ENCODE measurements at places on chromosomes 1 and 21.

DNA sequence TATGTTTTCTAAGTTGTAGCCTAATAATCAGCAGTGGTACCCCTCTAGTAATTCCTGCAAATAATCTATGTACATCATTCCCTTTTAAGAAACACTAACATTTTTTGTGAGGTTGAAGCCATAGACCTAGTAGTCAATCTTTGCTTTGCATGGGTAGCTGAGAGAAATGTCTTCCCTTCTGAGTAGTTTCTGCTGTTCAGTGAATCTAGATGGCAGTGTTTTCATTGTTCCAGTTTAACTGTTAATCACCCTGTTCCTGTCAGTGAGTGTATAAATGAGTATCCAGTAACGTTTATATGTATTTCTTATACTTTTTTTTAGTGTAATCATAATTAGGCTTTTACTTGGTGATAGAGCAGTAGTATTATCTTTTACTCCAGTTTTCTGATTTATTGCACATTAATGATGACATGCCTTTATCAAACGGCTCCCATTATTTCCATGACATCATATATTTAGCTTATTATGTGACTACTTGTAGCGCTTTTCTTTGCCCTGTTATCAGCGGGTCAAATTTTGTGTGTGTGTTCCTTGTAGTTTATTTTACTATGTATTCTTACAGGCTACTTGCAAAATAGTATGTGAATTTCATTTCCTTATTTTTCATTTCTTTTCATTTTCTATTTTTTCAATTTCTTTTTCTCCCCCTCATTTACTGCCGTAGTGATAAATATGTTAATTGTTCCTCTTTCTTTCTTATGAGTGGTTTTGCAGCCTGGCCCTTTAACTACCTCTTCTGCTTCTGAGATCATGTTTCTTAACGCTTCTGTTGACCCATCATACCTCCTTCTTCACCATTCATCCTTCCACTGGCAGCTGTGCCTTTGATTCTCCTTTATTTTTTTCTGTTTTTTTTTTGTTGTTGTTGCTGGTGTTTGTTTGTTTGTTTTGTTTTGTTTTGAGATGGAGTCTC lies 18.8 kb downstream of the CEP350 start:
- peaks cover 37% of the 10 kb centered on the region for H3K4me1 ChIP-seq
- no peak for DNase-seq
- peak overlapping the region; percentile 16 for H3K4me3 ChIP-seq
- H3K27me3 ChIP-seq = no peaks in the 10 kb centered on the region

DNA sequence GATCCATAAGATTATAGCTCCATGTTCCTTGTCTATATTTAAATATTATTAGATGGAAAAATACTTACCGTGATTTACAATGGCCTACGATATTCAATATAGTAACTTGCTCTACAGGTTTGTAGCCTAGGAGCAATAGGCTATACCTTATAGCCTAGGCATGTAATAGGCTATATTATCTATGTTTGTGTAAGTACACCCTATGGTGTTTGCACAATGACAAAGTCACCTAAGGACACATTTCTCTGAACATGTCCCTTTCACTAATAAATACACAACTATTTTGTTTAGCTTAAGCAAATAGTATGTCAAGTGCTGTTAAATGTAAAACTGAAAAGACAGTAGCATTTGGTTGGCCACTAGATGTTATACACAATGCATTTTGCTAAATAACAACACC lies 248.9 kb upstream of the ADGRL4 start:
- H3K27me3 ChIP-seq = no peaks in the 10 kb centered on the region
- no peak overlapping the region for H3K27ac ChIP-seq
- no peak for DNase-seq
- no peaks in the 10 kb centered on the region for H3K36me3 ChIP-seq
- no peak overlapping the region for H3K4me3 ChIP-seq

DNA sequence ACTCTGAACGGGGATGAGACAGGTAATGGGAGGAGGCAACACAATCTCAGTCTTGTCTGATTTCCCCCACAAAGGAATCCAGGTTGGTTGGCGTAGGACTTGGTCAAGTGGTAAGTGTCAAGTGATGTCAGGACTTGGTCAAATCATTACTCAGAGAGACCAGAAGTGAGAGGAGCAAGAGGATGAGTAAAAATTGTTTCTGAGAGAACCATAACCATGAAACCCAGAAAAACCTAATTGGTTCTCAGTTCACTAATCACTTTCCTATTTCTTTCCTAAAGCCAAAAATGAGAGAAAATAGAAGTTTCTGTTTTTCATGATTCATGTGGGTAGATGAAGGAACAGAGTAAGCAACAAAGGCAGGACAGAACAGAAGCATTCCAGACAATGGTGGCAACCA lies 5.0 kb downstream of the PHC2 start:
- no peak for DNase-seq
- peaks cover 8% of the 10 kb centered on the region for H3K4me1 ChIP-seq
- no peak overlapping the region for H3K27ac ChIP-seq

- H3K36me3 ChIP-seq = peaks cover 12% of the 10 kb centered on the region
- peaks cover 35% of the 10 kb centered on the region for H3K27me3 ChIP-seq
- DNase-seq = peak; percentile 90
Measured at GRCh38 chr1:3649342-3650247, at the start of gene WRAP73. Gene WRAP73, minus strand, starts transcription at chr1:3650103. Its CDS starts 104 bp downstream, at chr1:3649999.

DNA sequence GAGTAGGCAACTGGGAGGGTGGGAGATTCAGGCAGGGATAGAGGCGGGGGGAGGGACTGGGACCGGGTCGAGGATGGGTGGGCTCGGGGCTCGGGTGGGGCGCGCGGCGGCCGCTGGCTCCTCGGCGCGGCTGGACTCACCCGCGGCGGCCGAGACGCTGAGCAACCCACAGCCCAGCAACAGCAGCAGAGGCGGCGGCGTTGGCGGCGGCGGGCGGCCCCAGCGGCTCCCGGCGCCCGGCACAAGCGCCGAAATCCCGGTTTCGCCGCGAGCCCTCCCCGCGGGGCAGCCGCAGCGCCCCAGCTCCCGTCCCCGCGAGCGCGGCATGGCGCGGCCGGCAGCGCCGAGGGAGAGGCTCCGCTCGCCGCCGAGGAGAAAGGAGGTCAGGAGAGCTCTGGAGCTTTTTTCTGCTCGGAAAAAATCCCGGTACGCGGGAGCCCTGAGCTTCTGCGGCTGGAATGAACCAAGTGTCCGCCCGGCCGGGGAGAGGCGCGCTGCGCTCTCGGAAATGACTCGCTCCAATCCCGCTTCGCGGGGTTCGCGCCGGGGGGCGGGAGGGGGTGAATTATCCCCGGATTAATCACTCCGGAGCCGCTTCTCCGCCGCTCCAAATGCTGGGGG lies at the start of gene CSMD2:
TSS of gene CSMD2 (minus strand) at position 460 of the 621 bp plus-strand sequence. CDS start at position 327, 133 bp downstream.
- peak within 1 kb of the TSS; percentile 54 for H3K4me3 ChIP-seq
- H3K36me3 ChIP-seq = peaks cover 3% of the 10 kb centered on the region
- peaks cover 5% of the 10 kb centered on the region for H3K4me1 ChIP-seq

- H3K4me3 ChIP-seq = no peak overlapping the region
- no peaks in the 10 kb centered on the region for H3K4me1 ChIP-seq
- peaks cover 39% of the 10 kb centered on the region for H3K27me3 ChIP-seq
- no peak overlapping the region for H3K27ac ChIP-seq
Measured at GRCh38 chr1:39633422-39633821, 6.0 kb downstream of the HEYL start.

DNA sequence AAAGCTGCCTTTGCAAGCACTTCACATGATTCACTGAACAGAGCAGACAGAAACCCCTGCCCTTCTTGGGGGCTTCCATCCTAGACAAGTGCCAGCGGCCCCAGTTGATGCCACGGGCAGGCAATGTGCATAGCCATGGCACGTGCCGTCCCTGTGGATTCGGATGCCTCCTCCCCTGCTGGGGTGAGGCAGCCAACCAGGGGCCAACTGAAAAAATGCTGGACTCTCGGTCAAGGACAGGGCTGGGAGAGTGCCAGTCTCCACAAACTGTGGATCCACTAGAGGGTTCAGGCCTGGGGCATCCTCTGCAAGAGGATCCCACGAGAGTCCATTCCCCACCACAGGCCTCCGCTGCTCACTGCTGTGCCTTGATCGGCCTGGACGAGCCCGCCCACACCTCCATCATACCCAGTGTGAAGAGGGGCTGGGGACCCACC lies 3.8 kb downstream of the JMJD4 start:
- H3K27me3 ChIP-seq = peaks cover 4% of the 10 kb centered on the region
- DNase-seq = no peak
- peaks cover 73% of the 10 kb centered on the region for H3K4me1 ChIP-seq
- H3K36me3 ChIP-seq = peaks cover 18% of the 10 kb centered on the region
- no peak overlapping the region for H3K27ac ChIP-seq

- H3K27me3 ChIP-seq = peaks cover 3% of the 10 kb centered on the region
- H3K4me3 ChIP-seq = no peak overlapping the region
- H3K36me3 ChIP-seq = peaks cover 7% of the 10 kb centered on the region
- no peak for DNase-seq
- no peaks in the 10 kb centered on the region for H3K4me1 ChIP-seq
Measured at GRCh38 chr21:45932922-45933502, 48.6 kb upstream of the COL6A1 start.

DNA sequence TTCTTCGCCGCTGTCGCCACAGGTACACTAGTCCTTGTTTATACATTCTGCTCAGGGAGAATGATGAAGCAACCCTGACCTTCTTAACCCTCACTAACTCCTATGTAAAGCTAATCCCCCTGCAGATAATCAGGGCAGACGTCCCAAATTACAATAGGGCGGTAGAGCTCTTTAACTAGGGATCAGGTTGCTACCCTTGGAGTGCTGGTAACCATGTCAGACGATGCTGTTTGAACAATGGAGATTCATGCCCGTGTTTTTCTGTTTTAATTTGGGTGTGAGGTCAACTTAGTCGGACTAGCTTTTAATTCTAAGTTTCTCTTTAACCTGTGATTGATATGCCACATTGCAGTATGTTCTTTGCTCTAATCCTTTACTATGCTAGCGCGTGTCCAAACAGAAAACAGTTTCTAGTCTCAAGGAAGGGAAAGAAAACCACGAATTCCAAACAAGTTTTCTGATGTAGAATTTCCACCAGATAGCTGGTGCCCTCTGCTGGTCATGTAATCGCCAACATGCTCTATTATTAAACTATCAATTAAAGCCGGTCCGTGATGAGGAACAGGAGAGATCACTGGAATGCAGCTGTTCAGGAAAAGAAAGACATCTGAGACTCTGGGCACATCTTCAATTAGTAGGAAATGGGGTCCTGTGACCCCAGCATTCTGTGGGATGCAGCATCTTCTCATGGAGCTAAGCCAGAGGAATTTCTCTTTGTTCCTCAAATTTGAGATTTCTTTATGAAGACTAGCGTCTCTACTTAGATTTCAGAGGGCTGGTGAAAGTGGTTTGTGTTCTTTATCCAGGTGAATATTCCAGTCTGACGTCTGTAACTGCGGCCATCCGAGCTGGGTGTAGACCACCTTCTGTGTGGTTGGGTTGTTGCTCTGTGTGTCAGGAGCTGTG lies 18.3 kb upstream of the VAMP3 start:
- peaks cover 7% of the 10 kb centered on the region for H3K36me3 ChIP-seq
- no peaks in the 10 kb centered on the region for H3K27me3 ChIP-seq
- DNase-seq = no peak
- peak overlapping the region; percentile 57 for H3K4me3 ChIP-seq
- H3K4me1 ChIP-seq = peaks cover 9% of the 10 kb centered on the region
- no peak overlapping the region for H3K27ac ChIP-seq

GRCh38 chr1:65813956-65814355 lies 21.3 kb downstream of the PDE4B start:
- peaks cover 2% of the 10 kb centered on the region for H3K4me1 ChIP-seq
- DNase-seq = no peak
- H3K36me3 ChIP-seq = no peaks in the 10 kb centered on the region
- no peaks in the 10 kb centered on the region for H3K27me3 ChIP-seq
- H3K4me3 ChIP-seq = no peak overlapping the region

- H3K4me1 ChIP-seq = peaks cover 9% of the 10 kb centered on the region
- H3K27ac ChIP-seq = peak overlapping the region; percentile 9
- H3K4me3 ChIP-seq = no peak overlapping the region
- DNase-seq = no peak
- peaks cover 49% of the 10 kb centered on the region for H3K36me3 ChIP-seq
Measured at GRCh38 chr1:200992382-200993048, 31.0 kb downstream of the KIF21B start.

DNA sequence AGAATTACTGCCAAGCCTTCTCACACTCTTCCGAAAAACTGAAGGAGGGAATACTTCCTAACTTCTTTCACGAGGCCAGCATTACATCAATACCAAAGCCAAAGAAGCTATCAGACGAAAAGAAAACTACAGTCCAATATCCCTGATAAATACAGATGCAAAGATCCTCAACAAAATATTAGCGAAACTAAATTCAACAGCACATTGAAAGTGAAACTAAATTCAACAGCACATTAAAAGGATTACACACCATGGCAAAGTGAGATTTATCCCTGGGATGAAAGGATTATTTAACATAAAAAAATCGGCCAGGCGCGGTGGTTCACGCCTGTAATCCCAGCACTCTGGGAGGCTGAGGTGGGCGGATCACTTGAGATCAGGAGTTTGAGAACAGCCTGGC lies 176.8 kb downstream of the FAF1 start:
- peaks cover 11% of the 10 kb centered on the region for H3K4me1 ChIP-seq
- no peaks in the 10 kb centered on the region for H3K27me3 ChIP-seq
- no peak overlapping the region for H3K4me3 ChIP-seq
- no peak for DNase-seq
- H3K27ac ChIP-seq = no peak overlapping the region

DNA sequence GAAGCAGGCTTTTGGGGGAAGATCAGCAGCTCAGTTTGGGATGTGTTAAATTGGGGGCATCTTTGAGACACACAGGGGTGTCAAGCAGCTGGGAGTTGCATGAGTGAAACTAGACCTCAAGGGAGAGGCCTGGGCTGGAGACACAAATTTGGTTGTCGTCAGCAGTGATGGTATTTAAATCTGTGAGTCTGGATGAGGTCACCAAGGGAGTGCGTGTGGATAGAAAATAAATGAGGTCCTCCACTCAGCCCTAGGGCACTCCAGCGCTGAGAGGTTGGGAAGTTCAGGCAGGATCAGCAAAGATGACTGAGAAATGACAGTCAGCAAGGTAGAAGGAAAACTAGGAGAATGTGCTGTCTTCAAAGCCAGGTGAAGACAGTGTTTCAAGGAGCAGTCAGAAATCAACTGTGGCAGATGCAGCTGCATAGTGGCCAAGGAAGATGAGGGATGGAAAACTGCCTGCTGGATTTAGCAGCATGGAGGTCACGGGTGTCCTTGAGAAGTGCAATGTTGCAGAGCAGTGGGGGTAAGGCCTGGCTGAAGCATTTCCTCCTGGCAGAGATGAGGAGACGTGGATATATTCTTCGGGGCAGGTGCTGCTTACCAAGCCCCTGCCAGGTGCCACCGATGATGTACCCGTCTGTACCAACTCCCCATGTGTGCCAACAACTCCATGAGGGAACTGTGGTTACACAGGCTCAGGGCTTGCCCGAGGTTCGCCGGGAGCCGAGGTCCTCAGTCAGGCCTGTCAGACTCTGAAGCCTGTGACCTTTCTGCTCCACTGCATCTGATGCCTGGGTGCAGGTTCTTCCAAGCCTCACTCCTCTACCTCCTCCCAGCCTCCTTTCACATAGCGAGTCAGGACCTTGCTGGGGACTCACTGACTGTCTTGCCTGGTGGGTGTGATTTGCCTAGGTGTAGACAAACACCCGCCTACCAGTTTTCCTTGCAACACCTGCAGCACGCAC lies 11.3 kb downstream of the MAP7D1 start:
- peaks cover 29% of the 10 kb centered on the region for H3K36me3 ChIP-seq
- H3K4me3 ChIP-seq = no peak overlapping the region
- no peak for DNase-seq
- H3K27ac ChIP-seq = no peak overlapping the region
- no peaks in the 10 kb centered on the region for H3K27me3 ChIP-seq

- no peak for DNase-seq
- H3K27ac ChIP-seq = no peak overlapping the region
- no peaks in the 10 kb centered on the region for H3K4me1 ChIP-seq
- no peak overlapping the region for H3K4me3 ChIP-seq
- H3K27me3 ChIP-seq = peaks cover 34% of the 10 kb centered on the region
Measured at GRCh38 chr1:56031001-56031400, 548.4 kb downstream of the PLPP3 start.

Measured in stimulated activated naive B cell treated with anti-CD40 and anti-IgM and Interleukin-4, amounts not matched to agents 10 μg/mL and 1 μg/mL and 100 μg/mL, for 72 hours (primary cell).